ENCODE measurements at places on chromosomes 4 and X. TPM values are rescaled to one million over a fixed set of nuclear protein-coding genes. Genes with fewer than 3 reads are reported as not detected.

The XPNPEP2 gene
- total RNA-seq, result not detected

The SLC4A4 gene
- 22.0 TPM for total RNA-seq

The DCK gene
- 14.3 TPM for total RNA-seq

The SLC9A6 gene
- 29.4 TPM for total RNA-seq

The CT47A7 gene
- not detected for total RNA-seq

The GYPE gene
- 0.37 TPM for total RNA-seq

The CT45A10 gene
- total RNA-seq, result not detected

The BBS12 gene
- 7.1 TPM for total RNA-seq

The BCOR gene
- 32.4 TPM for total RNA-seq

The LGI2 gene
- under 0.01 TPM for total RNA-seq

The USP17L5 gene
- total RNA-seq, result not detected

Data from smooth muscle cell of the umbilical artery (primary cell).